ENCODE measurements at places on chromosomes 5 and 9. TPM values are rescaled to one million over a fixed set of nuclear protein-coding genes. Genes with fewer than 3 reads are reported as not detected.

The CANX gene
- polyA plus RNA-seq, result 281 TPM

The SLC1A1 gene
- 4.6 TPM for polyA plus RNA-seq

The FCN2 gene
- not detected for polyA plus RNA-seq

The GLDC gene
- polyA plus RNA-seq, result 5.1 TPM

The PCDHB6 gene
- 1.5 TPM for polyA plus RNA-seq

The SPINK7 gene
- not detected for polyA plus RNA-seq

The CDC25C gene
- polyA plus RNA-seq, result 13.2 TPM

The TCERG1 gene
- polyA plus RNA-seq, result 13.0 TPM

The SPINK6 gene
- not detected for polyA plus RNA-seq

The CAPSL gene
- polyA plus RNA-seq, result not detected

The FRMD3 gene
- polyA plus RNA-seq, result 18.7 TPM

The COX7C gene
- polyA plus RNA-seq, result 511 TPM

The CSF1R gene
- 13.2 TPM for polyA plus RNA-seq

The KCNV2 gene
- not detected for polyA plus RNA-seq

The TPPP gene
- 110 TPM for polyA plus RNA-seq

The CCDC180 gene
- 1.4 TPM for polyA plus RNA-seq

The TEK gene
- 3.3 TPM for polyA plus RNA-seq

The EIF4E1B gene
- polyA plus RNA-seq, result 0.81 TPM

The SLCO6A1 gene
- polyA plus RNA-seq, result not detected

The SLC36A2 gene
- polyA plus RNA-seq, result not detected

The CCDC183 gene
- 4.8 TPM for polyA plus RNA-seq

The SLC26A2 gene
- polyA plus RNA-seq, result 13.1 TPM

The GADD45G gene
- 46.7 TPM for polyA plus RNA-seq

The MYMK gene
- polyA plus RNA-seq, result 0.80 TPM

The SPARC gene
- 920 TPM for polyA plus RNA-seq

The ENHO gene
- polyA plus RNA-seq, result 211 TPM

The TMEM252 gene
- not detected for polyA plus RNA-seq

The MARCOL gene
- not detected for polyA plus RNA-seq

The TSLP gene
- 1.1 TPM for polyA plus RNA-seq

The BSPRY gene
- polyA plus RNA-seq, result 20.8 TPM

The LECT2 gene
- not detected for polyA plus RNA-seq

The COL23A1 gene
- polyA plus RNA-seq, result 0.80 TPM

The AGTPBP1 gene
- 16.8 TPM for polyA plus RNA-seq

The DOLPP1 gene
- polyA plus RNA-seq, result 40.8 TPM

The PCDHB5 gene
- polyA plus RNA-seq, result 57.4 TPM

The ADAMTS12 gene
- 0.24 TPM for polyA plus RNA-seq

The RNF224 gene
- not detected for polyA plus RNA-seq

The IL4 gene
- polyA plus RNA-seq, result not detected

The CCDC187 gene
- 5.3 TPM for polyA plus RNA-seq

The MLLT3 gene
- polyA plus RNA-seq, result 29.4 TPM

The PLEKHG4B gene
- polyA plus RNA-seq, result 23.0 TPM

The ADRA1B gene
- 3.4 TPM for polyA plus RNA-seq

The KIF20A gene
- polyA plus RNA-seq, result 26.0 TPM

The NR6A1 gene
- 0.53 TPM for polyA plus RNA-seq

The ALDOB gene
- polyA plus RNA-seq, result 0.66 TPM

The FGD3 gene
- polyA plus RNA-seq, result 6.5 TPM

The PCDHA9 gene
- not detected for polyA plus RNA-seq

The SLC6A3 gene
- 3.6 TPM for polyA plus RNA-seq

The CACNA1B gene
- 13.6 TPM for polyA plus RNA-seq
